Endothelial cell (in vitro differentiated cells): ENCODE measurements at places on chromosomes 4 and X.
A peak's percentile ranks its signal among the peaks of the same experiment; 100 is the strongest.

GRCh38 chr4:123784626-123785025, 388.0 kb downstream of the SPRY1 start:
- DNase-seq, result no peak

DNA sequence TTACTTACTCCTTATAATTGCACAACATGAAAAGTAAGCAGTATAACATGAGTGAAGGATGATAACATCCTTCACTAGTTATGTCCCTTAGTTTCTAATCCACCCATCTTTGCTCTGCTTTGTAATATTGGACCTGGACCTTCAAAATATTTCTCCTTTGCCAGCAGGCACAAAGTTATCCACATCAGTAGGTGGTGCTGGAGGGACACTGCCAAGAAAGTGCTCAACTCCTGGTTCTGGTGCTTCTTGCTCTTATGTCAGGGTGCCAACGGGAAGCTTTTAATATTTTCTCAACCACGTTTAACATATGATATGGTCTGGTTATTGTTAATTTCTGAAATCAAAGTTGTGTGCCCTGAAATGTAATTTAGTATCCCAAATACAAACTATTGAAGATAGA, 49.1 kb downstream of the TMEM165 start:
- no peak for DNase-seq

DNA sequence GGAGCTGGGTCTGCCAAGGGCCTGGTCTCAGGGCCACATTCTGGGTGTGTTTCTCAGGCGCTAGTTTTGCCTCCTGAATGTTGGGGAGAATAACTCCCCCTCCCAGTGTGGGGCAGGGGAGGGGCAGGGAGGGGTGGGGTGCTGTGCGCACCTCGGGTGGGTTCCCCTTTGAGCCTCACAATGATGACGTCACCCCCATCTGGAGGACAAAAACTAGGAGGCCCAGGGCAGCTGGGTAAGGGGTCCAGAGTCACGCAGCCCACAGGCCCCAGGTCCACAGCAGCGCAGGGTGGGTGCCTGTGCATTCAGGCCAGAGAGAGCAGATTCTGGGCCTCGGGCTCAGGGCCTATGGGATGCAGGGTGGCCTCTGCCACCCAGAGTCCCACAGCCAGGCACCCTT, 23.7 kb upstream of the HMX1 start:
- DNase-seq, result no peak

DNA sequence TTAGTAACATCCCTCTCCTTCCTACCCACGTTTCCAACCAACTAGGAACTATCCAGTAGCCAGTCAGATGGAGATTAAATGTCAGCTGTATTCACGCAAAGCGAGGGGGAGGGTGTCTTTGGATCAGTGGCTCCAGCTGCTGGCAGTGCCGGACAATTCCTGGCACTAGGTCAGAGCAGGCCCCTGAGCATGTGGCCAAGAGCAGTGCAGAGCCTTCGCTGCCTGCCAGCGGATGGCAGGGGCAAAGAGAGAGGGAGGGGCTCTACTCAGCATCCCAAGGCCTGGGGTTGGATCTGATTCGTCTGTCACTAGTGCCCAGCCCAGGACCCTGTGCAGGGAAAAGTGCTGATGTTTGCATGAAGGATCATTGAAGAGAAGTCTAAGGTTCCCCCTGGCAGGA, 28.7 kb upstream of the JAKMIP1 start:
- no peak for DNase-seq

DNA sequence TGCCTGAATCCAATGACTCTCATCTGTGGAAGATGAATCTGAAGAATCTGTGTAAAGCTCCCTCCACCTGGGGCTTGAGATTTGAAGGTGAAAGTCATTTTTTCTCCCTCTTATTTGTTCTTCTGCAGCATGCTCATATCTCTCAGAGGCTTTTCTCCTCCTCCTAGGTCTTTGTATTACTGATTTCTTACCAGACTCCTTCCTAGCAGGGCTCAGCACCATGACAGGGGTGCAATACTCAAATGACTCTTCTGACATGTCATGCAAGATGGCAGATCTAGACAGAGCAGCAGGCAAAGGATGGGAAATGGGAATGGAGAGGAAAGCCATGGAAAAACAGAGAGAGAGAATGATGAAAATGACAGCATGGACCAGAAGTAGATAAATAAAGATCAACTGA, 118.3 kb downstream of the TMA16 start:
- no peak for DNase-seq

DNA sequence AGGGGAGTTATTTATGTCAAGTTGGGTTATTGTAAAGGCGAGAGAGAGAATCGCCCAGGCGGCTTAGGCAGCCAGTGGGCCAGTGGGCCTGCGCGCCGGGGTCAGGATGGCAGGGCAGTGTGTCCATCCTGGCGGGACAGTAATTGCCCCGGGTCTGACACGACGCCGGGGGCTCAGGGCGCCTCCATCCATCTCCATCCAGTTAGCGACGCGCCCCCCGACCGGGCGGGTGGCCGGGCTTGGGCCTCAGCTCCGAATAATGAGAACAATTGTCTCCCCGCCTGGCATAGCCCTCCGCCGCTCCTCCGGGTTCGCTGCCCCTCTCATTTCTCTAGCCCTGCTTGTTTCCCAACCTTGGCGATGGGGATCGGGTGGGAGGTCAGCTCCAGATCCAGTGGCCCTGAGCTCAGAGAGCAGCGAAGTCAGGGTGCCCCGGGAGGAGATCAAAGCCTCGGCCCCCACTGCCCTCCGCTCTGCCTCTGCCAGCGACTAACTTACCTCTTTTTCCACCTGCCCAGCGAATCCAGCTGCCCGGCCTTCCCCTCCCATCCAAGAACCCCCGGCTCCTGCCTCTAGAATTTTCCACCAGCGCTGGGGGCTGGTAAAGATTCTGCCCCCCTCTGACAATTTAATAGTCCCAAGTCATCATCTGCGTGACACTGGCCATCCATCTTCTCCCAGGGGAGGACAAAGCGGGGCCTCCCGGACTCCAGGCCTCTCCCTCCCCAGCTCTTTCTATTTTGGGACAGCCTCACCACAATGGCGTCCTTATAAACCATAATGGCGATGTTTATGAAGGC, 56.9 kb upstream of the TMEM33 start:
- DNase-seq, result peak; percentile 20

GRCh38 chr4:73006286-73006990, 63.1 kb downstream of the COX18 start:
- no peak for DNase-seq

- DNase-seq, result no peak
Measured at GRCh38 chr4:7444731-7445130, 10.0 kb upstream of the PSAPL1 start.

- DNase-seq, result no peak
Measured at GRCh38 chr4:126895988-126896570, 736.7 kb upstream of the INTU start.
